ENCODE measurements at places on chromosomes 1 and 21.

- peak; percentile 37 for DNase-seq
These were observed 7.3 kb upstream of the DEDD start for GRCh38 chr1:161139766-161140165.

DNA sequence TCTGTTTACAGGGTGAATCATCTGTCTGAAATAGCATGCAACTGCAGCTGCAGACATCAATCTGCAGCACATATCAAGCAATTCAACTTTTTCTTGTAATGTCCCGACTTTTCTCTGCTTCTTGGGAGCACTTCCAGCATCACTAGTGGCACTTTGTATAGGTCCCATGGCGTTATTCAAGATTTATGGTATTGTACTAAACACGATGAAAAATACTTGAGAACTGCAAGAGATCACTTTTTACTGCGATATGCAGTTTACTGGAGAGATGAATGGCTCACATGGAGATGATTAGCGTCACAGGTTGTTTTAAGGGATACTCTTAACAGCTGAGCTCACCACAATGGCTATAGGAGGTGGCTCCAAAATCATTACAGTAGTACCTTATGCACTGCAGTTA is 7.2 kb upstream of the SCMH1 start:
- DNase-seq: no peak

DNA sequence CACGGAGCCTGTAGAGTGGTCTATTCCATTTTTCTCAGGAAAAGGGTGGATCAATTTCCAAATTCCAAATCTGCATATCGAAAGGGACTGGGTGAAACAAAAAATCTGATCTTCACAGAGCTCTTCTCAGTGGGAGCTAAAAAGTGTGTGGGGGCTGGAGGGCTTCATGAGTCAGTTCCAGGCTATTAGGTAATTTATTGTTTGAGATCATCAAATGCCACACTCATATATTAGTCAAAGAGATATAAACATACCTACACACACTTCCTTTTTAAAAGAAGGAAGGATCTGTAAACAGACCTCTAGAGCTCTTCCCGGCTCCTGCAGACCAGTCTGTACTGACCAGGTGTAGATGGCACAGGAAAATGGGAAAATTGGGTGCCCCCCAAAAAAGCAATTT is 175.4 kb downstream of the ZBTB18 start:
- DNase-seq: no peak

GRCh38 chr1:153608742-153609584 is 4.0 kb downstream of the S100A16 start:
- DNase-seq: no peak

- no peak for DNase-seq
These were observed 106.6 kb downstream of the OMA1 start for GRCh38 chr1:58439946-58440345.

GRCh38 chr1:36465731-36466369 is 1.7 kb upstream of the MRPS15 start:
- no peak for DNase-seq

All from activated CD4-positive, alpha-beta T cell treated with anti-CD3 and anti-CD28 coated beads, Interleukin-2, amount 50 U/mL, for 16 hours (primary cell).